Fibroblast of skin of abdomen (primary cell): ENCODE measurements at places on chromosomes 3 and 15.
A peak's percentile ranks its signal among the peaks of the same experiment; 100 is the strongest.

GRCh38 chr3:184443364-184443763 lies 63.5 kb downstream of the CHRD start:
- no peak for DNase-seq

GRCh38 chr3:172877011-172877410 lies 126.5 kb downstream of the ECT2 start:
- DNase-seq = no peak

- DNase-seq = no peak
Observed at GRCh38 chr3:98763819-98764418, 779 bp downstream of the ST3GAL6 start.

GRCh38 chr15:39582286-39582976 lies 1.6 kb downstream of the THBS1 start:
- peak; percentile 63 for DNase-seq

DNA sequence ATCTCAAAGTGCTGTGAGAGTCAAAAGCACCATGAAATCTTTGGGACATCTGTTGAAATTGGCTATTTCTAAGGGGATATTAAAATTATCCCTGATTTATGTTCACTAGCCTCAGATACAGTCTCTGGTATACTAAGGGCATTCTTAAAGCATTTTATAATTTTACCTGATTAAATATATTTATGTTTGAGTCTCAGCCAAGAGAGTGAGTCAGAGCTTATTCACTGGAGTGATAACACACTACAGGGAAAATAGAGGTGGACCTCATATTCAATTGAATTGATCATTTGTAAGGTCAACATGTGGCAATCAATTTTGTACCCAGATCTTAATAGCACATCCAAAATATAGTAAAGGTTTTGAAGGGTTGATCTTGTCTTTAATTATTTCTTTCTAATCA lies 733.6 kb downstream of the EPHA3 start:
- DNase-seq = no peak

DNA sequence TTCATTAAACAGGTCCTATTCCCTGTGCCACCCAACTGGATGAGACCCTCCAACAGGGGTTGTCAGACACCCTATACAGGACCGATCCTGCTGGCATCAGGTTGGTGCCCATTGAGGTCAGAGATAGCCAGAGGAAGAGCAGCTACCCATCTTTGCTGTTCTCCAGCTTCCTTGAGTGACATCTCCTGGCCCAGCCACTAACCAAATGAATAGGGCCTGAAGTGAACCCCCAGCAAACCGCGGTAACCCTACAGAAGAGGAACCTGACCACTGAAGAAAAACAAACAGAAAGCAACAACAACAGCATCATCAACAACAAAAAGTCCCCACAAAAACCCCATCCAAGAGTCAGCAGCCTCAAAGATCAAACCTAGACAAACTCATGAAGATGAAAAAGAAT lies 133.6 kb upstream of the ARPP21 start:
- no peak for DNase-seq

- peak; percentile 81 for DNase-seq
Observed at GRCh38 chr3:185807445-185808068, 17.3 kb downstream of the IGF2BP2 start.

DNA sequence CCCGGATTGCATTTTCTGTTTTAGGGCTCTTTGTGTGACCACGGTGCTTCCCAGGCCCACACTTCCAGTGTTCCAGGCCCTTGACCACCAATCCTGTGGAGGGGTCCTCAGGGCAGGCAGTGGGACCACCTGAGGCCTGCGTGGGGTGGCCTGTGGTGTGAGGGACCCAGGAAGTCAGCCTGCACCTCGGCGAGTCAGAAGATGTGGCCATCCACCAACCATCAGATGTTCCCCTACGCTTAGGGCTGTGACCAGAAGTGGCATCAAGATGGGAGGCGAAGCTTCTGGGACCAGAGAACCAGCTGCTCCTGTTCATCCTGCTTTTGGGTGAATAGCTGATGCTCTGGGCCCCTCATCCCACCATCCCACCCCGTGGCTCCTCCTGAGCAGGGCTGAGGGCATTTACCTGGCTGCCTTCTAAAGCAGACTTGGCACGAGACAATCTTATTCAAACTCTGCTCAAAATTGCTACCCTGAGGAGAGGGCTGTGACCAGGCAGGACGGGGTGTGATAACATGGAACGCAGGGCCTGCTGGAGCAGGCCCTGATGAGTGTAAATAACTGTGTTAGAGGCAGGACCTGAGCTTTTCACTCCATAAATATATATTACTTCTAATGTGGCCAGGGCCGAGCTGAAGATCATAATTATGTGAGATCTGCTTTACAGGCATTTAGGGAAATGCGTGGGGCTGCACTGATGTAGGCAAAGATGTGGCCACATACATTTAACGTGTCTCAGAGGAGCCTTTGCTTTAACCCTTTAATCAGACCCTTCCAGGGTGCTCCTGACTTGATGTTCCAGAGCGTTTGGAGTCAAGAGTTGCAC lies 28.8 kb downstream of the SMAD3 start:
- no peak for DNase-seq

GRCh38 chr3:195008816-195009215 lies 262.1 kb downstream of the XXYLT1 start:
- DNase-seq = no peak

DNA sequence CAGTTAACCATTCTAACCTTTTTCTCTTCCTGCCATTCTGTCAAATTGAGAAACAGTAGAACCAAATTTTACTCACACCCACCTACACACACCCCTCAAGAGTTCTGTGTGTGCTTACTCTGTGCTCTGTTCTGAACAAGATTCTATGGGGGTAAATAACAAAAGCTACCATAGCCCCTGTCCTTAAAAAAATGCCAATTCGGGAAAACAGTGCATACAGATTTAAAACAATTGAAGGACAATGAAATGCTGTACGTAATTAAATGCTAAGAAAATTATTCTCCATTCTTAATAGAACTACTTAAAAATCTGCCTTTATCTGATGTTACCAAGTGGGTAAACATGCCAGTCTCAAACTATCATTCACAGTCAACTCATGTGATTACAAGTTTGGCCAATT lies 1107.5 kb downstream of the TUSC7 start:
- DNase-seq = no peak

- DNase-seq = no peak
Observed at GRCh38 chr15:31296646-31297574, 29.7 kb upstream of the KLF13 start.

GRCh38 chr3:157134620-157135191 lies 25.2 kb downstream of the CCNL1 start:
- DNase-seq = no peak

GRCh38 chr3:126399351-126399735 lies 4.6 kb downstream of the CFAP100 start:
- no peak for DNase-seq

DNA sequence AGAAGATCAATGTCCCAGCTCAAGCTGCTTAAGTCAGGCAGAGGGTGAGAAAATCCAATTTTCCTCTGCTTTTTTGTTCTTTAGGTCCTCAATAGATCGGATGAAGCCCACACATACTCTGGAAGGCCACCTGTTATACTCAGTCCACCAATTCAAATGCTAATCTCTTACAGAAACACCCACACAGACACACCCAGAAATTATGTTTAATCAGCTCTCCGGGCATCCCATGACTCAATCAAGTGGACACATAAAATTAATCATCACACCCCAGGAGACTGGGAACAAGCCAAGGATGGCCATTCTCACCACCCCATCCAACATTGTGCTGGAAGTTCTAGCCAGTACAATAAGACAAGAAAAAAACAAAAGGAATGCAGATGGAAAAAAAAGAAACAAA lies 67.8 kb upstream of the SLC24A5 start:
- DNase-seq = no peak

DNA sequence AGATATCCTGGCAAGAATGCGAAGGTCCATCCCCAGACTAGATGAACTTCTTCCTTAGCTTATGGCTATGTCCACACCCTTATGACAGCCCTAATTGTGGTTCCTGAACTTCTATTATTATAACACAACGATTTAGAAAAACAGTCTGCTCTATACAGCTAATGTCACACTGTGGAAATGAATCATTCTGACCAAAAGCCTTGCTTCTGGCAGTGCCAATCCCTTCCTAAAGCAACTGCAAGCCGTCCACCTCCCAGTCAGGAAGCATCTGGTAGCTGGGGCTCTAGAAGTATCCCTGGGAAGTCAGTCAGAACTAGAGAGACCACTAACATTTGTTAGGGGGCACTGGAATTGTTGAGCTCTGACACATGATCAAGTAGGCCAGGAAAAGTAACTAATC lies 45.0 kb downstream of the MYO5A start:
- peak; percentile 48 for DNase-seq

DNA sequence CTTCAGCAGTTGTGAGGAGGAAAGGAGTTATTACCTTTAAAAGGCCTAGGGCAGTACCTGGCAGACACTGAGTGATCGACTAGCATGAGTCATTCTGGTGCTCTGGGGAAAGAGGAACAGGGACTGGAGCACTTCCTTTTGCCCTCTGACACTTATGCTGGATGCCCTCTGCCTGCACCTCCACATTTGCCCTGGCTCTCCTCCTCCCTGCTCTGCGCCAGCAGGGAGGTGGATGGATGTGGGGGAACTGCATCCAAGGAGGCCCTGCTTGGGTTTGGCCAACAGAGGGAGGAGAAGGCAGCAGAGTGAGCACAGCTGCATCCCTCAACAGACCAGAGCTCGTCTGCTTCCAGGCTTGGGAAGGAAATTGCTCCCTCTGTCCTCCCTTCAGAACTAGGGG lies 75.0 kb downstream of the SEMA5B start:
- no peak for DNase-seq

GRCh38 chr3:153320585-153321128 lies 158.6 kb downstream of the RAP2B start:
- no peak for DNase-seq

DNA sequence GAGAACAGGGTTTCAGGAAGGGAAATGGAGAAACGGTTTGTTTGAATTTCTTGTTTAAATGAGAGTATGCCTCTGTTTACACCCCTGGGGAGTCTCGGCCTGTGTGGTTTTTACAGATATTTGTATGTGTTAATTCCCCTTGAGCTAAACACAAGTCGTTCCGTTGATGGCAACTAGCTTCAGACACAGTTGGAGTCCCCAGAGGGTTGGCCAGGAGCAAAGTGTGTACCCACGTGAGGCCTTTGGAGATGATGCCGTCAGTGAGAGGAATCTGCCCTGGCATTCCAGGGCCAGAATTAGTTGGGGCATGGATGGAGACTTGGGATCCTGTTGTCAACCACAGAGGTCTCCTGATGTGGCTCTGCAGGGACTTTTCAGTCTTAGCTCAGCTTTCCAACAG lies 44.0 kb downstream of the CEMIP start:
- no peak for DNase-seq

DNA sequence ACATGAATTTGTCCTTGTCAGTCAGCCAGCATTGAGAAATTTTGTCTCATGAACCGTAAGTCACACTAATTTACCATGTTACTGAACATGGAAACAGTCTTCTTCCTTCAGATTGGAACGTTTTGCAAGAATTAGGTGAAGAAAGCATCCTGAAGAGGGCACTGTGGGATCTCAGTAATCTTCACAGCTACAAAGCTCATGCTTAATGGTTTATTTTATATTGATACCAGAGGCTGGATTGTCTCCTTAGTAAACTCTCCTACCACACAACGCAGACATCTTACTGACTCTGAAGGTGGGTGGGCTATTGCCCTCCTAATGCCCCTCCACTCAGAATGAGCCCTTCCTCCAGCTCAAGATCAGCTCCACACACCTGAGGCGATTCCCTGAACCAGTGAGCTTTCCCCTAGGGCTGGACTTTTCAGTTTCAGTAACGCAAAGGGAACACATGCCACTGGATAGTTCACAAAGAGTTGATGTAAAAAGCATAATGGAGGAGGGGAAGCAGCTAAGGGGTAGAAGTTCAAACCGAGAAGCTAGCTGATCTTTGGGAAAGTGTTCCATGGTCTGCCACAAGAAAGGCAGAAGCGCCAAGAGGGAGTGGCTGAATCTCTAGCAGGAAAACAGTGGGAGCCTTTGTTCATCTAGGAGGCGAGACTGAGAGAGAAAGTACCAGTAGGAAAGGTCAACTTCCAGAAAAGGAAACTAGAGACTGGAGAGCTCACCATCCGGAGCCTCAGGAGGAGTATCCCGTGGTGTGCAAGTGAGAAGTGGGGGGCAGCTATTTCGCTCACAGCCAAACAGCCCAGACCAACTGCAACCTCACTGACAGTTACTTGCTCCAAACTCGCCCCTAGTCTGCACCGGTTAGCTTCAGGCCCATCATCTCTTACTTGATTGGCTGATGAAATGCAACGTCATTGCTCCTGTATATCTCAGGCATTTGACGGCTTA lies at the start of gene SLC9C1:
Gene SLC9C1 (minus strand): TSS at position 849 of the 954 bp plus-strand sequence. CDS start 7,425 bp downstream, outside the sequence.
- peak; percentile 71 for DNase-seq

- DNase-seq = no peak
Observed at GRCh38 chr3:108590460-108590859, 938 bp downstream of the DZIP3 start.

DNA sequence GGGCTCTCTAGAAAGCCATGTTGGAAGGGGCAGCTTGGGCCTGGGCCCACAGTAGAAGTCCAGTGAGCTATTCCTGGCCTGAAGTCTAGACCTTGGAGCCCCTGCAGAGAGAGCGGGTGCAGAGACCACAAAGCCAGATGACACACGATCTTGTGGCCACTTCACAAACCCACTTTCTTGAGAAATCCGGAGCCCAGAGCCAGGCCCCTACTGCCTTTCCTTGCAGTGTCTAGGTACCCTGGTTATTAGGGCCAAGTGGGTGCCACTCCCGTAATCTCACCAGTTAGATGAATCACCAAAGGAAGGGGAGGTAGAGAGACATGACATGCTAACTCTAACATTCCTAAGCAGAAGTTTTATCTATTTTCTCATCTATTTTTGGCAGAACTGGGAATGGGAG lies 72.5 kb upstream of the ADAMTSL3 start:
- DNase-seq = no peak

GRCh38 chr15:68561171-68561900 lies 17.5 kb upstream of the CORO2B start:
- DNase-seq = no peak

- peak; percentile 7 for DNase-seq
Observed at GRCh38 chr3:172905451-172905850, 154.9 kb downstream of the ECT2 start.

- DNase-seq = no peak
Observed at GRCh38 chr15:24223739-24224138, 451.8 kb upstream of the NPAP1 start.

- DNase-seq = no peak
Observed at GRCh38 chr3:49801160-49801559, 1.5 kb upstream of the CDHR4 start.

GRCh38 chr3:99118381-99118780 lies 216.9 kb upstream of the DCBLD2 start:
- peak; percentile 85 for DNase-seq

- no peak for DNase-seq
Observed at GRCh38 chr3:11168881-11169805, 14.8 kb downstream of the HRH1 start.

GRCh38 chr3:193114431-193115340 lies 126.3 kb upstream of the PLAAT1 start:
- DNase-seq = no peak

GRCh38 chr15:80849308-80849707 lies 70.1 kb downstream of the CEMIP start:
- peak; percentile 74 for DNase-seq

GRCh38 chr15:69280783-69281182 lies 17.9 kb upstream of the PAQR5 start:
- peak; percentile 53 for DNase-seq

GRCh38 chr15:80003171-80003570 lies 32.2 kb upstream of the BCL2A1 start:
- peak; percentile 59 for DNase-seq

- DNase-seq = peak; percentile 19
Observed at GRCh38 chr3:66021731-66022131, 17.0 kb downstream of the MAGI1 start.

- no peak for DNase-seq
Observed at GRCh38 chr15:68655686-68656437, 77.1 kb downstream of the CORO2B start.
